GM12878 (cell line): ENCODE measurements at places on chromosomes 7 and 10.

- no peak for DNase-seq
Measured at GRCh38 chr7:79149831-79150230, 303.6 kb downstream of the MAGI2 start.

- no peak for DNase-seq
Measured at GRCh38 chr7:116990056-116990455, 36.8 kb downstream of the ST7 start.

DNA sequence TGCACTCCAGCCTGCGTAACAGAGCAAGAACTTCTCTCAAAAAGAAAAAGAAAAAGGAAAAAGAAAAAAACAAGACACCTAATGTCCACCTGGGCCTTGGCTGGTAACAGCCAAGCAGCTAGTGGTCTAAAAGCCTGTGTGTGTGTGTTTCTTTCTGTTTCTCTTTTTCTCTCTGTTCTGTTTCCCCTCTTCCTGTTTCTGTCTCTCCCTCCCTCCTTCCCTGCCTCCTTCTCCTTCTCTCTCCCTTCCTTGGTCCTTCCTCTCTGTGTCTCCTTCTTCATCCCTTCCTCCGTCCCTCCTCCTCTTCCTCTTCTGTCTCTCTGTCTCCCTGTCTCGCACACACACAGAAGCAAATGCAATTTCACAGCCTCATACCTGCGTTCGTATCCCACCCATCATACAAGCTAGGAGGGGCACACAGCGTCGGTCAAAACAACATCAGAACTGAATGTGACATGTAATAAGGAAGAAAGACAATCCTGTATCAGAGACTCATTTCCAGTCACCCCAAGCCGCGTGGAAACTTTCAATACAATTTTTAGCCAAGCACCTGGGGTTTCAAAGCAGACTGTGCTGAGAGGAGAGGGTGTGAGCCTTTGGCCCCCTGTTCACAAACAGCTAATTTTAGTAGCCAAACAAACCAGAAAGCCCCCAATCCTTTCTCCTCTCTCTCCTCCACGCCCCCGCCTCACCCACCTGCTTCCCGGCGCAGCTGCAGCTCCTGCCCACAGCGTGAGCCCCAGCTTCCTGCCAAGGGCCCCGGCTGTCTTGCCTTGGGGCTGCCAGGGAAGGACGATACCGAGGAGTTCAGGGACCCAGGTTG is 50.2 kb upstream of the GNA12 start:
- DNase-seq = peak; percentile 51

DNA sequence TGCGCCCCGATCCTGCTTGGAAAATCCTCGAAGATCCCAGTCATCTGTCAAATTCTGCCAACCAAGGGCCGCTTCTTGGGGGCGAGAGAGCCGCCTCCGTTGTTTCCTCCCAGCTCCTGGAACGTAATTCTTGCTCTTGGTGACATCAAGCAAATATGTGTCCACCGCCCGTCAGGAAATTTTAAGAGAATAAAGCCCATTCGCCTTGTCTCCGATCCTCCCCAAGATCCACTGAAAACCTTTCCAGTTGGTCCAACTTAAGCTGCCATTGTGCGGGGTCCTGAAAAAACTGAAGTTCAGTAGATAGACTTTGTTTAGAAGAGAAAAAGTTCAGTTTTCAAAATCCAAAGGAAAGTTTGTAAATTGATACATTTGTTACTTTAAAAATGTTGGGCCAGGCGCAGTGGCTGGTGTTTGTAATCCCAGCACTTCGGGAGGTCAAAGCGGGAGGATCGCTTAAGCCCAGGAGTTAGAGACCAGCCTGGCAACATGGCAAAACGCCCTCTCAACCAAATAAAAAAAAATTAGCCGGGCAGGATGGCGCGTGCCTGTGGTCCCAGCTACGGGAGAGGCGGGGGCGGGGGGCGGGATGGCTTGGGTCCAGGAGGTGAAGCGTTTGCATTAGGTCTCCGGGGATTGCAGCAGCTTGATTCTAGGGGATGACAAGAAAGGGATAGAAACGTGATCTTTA is 1.0 kb upstream of the ZNF800 start:
- no peak for DNase-seq

GRCh38 chr7:28841766-28842165 is 116.4 kb downstream of the TRIL start:
- DNase-seq = no peak
